ENCODE measurements at places on chromosomes 11 and 22. TPM values are rescaled to one million over a fixed set of nuclear protein-coding genes. Genes with fewer than 3 reads are reported as not detected.
A peak's percentile ranks its signal among the peaks of the same experiment; 100 is the strongest.

- DNase-seq, result no peak
Observed at GRCh38 chr11:34448223-34448994, 9.7 kb downstream of the CAT start.

DNA sequence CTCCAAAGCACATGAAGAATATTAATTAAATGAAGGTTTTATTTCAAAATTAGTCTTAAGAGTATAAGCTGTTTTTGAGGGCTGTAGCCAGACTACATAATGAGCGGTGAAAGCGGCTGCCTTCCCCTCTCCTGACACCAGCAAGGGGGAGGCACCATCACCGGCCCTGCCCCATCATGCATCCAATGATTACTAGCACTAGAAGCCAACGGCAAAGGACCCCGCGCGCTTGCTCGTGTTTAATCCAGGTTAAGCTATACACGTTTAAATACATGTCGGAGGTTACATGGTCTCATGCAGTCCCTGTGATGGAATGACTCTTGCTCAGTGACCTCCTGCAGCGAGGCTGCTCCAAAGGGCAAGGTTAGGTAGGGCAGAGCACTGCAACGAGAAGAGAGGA is 50.3 kb downstream of the FEZ1 start:
- DNase-seq, result no peak

- DNase-seq, result no peak
Observed at GRCh38 chr22:24550028-24550901, 4.7 kb downstream of the GUCD1 start.

- no peak for DNase-seq
Observed at GRCh38 chr11:68269414-68270081, 2.2 kb downstream of the C11orf24 start.

DNA sequence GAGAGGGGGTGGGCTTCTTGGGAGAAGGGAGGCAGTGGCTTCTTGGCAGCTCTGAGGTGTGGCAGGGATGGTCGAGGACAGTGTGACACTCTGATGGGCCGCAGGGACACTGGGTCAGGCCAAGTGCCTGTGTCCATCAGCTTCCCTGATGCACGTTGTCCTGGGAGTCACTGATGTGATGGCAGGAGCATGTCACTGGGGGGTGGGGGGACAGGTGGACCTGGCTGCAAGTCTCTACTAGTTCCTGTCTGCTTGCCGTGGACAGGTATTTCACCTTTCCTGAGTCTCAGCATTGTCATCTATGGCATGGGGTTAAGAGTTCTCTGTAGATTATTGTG is 592.9 kb downstream of the TBC1D22A start:
- DNase-seq, result peak; percentile 10

MYRF gene
- total RNA-seq, result 428 TPM

- no peak for DNase-seq
Observed at GRCh38 chr11:7486098-7486780, 933 bp downstream of the OLFML1 start.

GRCh38 chr11:70082829-70083228 is 4.7 kb downstream of the ANO1 start:
- DNase-seq, result no peak

DNA sequence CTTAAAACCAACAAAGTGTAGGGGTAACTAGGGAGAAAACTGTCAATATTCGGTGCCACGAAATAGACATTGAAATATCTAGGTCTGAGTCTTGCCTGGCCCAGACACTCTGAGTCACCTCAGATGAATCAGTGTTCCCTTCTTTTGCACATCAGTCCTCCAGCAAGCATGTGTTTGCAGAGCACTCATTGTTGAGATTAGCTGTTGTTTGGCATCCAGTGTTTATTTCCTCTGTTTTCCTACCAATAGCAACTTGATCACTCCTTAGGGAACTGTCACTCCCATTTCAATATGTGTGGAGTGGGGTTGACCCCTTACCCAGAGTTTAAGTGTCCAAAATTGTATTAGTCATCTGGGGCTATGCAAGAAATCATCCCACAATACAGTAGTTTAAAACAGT is 4.7 kb upstream of the ASCC2 start:
- DNase-seq, result no peak

BTG4 gene
- not detected for total RNA-seq

GRCh38 chr11:121886996-121887395 is 229.0 kb downstream of the BLID start:
- DNase-seq, result no peak

DNA sequence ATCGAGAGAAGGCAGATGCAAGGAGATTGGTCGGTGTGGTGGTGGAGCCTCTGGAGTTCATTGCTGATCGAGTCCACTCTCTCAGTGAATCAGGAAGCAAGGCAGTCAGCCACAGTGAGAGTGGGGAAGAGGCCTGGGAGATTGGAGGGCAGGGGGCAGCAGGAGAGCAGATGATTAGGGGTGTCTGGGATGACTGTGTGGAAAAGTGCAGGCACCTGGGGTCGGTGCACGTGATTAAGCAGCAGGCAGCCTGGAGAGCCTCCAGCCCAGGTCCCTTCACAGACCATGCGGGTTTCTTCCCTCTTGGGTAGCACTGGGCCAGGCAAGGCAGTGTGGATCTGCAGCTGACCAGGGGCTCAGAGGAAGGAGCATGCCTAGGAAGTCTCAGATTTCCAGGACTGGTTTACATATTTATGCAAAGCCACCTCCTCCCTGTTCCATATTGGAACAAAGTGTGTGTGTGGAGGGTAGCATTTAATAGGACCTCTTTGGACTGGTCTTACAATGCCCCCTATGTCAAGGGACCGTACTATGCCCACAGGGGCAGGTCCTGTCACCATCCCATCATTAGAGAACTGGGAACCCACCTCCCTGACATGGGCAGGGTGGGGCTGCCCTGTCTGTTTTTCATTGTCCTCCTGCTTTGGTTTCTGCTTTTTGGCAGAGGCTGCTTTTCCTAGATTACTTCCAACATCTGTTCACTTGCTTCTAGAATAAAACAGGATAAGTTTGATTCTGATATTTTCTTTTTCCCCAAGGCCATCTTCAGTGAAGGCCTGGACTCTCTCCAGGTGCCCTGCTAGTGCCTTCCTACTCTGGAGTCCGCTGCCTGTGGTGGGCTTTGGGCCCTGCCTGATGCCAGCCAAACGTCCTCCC is 14.0 kb upstream of the GDPD5 start:
- DNase-seq, result no peak

DNA sequence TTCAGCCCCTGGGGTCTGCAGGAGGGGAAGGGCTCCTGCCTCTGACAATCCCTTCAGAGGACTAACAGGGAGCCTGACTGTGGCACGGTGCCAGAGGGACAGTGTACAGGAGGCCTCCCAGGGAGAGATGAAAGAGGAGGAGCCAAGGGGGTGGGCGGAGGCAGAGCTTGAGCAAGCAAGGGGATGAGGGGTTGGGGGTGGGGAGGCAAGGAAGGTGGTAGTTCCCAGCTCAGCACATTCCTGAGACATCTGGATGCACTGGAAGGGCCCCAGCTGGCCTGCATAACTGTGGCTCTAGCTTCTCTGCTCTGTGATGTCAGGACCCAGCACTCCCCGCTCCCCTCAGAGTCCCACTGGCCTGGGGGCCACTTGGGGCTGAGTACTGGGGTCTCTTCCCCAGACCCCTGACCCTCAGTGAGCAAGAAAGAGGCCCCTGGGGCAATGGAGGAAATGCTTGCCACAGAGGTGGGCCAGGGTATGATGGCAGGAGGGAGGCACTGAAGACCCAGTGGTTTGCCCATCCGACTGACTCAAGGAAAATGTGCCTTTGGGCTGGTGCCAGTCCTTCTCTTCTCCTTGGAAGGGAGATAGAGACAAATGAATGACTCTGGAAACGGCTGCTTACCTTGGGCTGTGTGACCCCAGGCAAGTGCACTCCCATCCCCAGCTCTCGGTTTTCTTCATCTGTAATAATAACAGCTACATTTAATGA is 13.3 kb downstream of the CREB3L1 start:
- DNase-seq, result peak; percentile 92

DNA sequence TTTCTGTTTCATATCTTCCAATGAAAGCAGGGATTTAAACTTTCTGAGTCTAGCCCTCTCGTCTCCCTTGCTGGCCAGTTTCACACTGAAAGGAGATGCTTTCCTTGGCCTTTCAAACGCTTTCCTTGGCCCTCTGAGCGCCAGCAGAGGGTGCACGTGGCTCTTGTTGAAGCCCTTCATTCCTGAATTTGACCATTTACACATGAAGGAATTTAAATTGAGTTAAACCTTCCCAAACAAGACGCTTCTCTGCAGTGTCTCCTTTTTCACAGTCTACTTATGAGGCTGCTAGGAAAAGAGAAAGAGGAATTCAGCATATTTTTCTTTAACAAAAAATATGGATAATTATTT is 21.6 kb downstream of the NNMT start:
- DNase-seq, result no peak

DNA sequence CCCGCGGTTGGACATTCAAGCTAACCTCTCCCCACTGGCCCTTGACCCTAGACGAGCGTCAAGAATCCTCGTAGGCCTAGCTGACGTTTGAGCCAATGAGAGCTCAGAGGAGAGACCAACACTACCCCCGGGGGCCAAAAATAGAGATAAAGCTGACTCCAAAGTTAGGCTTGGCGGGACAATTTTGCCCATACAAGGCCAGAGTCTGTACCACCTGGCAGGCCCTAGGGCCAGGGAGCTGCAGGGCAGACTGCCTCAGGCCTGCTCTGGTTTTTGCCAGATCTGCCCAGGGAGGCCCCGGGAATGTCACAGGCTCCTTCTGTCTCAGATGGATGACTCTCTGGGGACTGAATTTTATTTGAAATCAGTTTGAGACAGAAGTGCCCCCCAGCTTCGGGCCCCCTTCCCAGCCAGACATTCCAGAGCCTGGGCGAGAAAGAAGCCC is 40.8 kb upstream of the ACCSL start:
- DNase-seq, result peak; percentile 31

DNA sequence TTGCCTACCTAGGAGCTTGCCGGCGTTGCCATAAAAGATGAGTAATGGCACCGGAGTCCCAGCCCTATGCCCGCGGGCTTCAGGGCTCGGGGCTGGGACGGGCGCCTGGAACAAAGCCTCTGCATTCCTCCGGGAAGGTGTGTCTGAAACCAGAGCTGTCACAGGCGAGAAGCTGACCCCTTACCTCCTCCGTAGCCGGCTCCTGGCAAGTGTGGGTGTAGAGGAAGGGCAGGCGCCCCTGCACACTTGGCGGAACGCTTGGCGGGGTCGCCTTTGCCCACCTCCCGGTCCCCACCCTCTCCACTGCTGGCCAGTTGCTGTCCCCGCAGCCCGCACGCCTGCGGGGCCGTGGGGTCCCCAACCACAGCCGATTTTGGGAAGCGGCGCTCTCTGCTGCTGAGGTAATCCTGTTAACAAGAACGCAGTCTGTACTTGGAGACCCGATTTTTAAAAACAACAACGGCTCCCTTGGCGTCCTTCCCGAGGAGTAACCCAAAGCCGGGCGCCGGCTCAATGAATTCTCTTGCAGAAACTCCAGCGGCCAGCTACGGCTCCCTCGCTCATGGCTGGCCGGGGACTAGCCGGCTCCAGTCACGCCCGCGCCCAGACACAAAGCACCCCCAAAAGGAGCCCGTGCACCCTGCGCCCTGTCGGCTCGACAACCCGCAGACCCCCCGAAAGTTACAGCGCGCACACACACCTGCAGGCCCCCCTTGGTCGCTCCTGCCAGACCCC is 89.2 kb downstream of the PLEKHA7 start:
- peak; percentile 32 for DNase-seq

DDTL gene
- total RNA-seq, result not detected

C11orf98 gene
- total RNA-seq, result 47.0 TPM

DNA sequence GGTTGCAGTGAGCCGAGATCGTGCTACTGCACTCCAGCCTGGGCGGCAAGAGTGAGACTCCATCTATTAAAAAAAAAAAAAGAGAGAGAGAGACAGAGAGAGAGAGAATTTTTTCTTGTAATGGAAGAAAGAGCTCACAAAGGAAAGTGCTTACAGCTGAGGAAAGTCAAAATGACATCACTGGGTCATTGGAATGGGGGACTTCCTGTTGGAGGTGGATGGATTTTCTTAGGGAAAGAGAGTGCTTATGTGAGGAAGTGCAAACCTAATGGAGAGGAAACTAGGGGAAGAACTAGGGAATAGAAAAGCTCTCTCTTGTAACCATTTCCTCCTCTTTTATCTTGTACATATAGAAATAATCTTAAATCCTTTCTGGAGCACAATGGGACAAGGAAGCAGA is 6.3 kb upstream of the PIWIL4 start:
- DNase-seq, result no peak

GRCh38 chr11:13552784-13553183 is 57.0 kb upstream of the PTH start:
- DNase-seq, result no peak

DNA sequence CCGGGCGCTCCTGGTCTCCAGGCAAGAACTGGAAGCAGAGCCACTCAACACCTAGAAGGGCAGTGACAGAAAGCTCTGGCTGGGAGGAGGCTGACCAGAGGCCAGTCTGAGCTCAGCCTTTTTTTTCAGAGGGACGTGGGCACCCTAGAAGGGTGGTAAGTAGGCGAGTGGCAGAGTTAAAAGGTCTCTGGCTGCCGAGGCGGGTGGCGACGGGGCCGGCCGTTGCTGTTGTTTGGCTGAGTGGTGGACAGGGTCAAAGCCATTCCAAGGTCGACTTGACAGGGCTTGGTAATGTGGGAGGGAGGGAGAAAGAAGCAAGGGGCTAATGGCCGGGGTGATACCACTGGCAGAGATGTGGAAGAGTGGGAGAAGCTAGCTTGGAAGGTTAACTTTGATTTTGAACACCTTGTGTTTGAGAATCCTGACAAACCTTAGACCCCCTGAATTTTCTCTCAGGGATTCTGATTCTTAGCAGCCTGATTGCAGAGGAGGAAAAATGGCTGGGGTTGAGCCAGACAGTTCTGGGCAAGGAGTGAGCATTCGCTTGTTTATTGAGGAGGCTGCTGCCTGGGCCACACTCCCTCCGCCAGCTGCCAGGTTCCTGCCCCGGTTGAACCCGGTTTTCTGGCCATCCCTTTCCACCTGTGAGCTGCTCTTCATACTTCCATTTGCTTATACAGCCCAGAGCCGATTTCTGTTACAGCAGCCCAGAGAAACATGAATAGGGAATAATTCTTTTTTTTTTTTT is 868 bp upstream of the SYCE3 start:
- no peak for DNase-seq

OR51B4 gene
- total RNA-seq, result 0.47 TPM

SYT13 gene
- 6.8 TPM for total RNA-seq

MMP27 gene
- not detected for total RNA-seq

- DNase-seq, result peak; percentile 83
Observed at GRCh38 chr11:101914738-101915426, at the start of gene CEP126. Gene CEP126 (plus strand): TSS chr11:101915010. CDS start chr11:101915285, 275 bp downstream.

GRCh38 chr11:131940126-131940525 is 569.7 kb downstream of the NTM start:
- DNase-seq, result no peak

- DNase-seq, result no peak
Observed at GRCh38 chr11:81707881-81708280, 1025.8 kb downstream of the FAM181B start.

GRCh38 chr11:72265951-72266350 is 22.0 kb upstream of the PHOX2A start:
- no peak for DNase-seq

- no peak for DNase-seq
Observed at GRCh38 chr11:125146232-125146631, 18.3 kb upstream of the PKNOX2 start.

DNA sequence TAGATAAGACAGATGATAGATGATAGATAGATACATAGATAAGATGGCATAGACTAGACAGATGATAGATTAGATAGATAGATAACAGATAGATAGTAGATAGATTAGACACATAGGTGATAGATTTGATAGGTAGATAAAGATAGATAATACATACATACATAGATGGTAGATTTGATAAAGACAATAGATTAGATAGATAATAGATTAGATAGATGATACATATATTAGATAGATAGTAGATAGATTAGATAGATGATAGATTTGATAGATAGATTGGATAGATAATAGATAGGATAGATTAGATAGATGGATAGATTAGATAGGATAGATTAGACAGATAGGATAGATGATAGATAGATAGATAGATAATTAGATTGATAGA is 327.6 kb downstream of the BRD1 start:
- DNase-seq, result no peak

Measured in mesothelial cell of epicardium (in vitro differentiated cells).